Smooth muscle cell of the brain vasculature (primary cell): ENCODE measurements at places on chromosomes 13 and 19.

DNA sequence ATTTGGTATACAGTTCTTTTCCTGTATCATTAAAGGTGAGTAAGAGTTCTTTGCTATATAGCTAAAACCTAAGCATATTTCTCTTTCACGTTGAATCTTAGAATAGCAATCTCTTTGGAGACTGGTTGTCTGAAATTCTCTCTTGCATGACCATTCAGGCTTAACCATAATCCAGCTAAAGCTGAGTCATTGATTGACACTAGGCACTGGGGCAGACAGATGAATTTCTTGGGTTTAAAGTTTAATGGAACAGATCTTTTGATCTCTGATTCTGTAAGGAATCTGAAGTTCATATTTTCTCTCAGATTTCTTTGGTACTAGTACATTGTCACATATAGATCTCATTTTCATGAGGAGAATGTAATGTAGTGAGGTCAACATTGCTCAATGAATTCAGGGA is 397.3 kb upstream of the MIR17HG start:
- no peak for DNase-seq

- no peak for DNase-seq
Observed at GRCh38 chr19:43820098-43820883, 6.8 kb upstream of the ZNF283 start.

GRCh38 chr13:110303644-110304043 is 3.3 kb downstream of the COL4A1 start:
- DNase-seq: no peak

DNA sequence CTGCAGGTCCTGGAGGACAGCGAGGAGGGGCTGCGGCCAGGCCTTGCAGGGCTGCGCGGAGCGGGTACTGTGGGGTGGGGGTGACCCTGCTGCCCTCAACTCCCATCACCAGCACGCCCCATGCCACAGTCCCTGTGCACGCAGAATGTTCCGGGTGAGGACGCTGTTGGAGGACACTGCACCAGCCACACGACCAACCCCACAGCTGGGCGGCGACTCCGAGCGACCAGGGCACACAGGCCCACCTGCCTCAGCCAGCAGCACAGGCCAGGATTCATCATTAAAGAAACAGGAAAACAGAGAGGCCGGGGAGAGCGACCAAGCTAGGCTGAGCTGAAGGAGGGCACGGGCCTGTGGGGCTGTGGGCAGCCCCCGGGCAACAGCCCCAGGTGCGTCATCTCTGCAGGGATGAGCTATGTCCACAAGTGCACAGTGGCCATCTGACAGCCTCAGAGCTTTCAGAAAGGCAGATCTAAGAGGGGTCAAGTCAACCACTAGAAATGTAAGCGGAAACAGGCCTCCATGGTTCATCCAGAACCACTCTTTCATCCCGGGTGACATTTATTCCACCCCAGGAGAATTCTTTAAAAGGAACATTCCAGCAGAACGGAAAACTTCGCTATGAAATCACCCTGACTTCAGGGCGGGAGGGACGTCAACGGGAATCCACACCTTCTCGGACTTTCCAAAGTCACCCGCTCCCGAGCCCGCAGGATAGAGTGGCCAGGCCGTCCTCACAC is 1.5 kb downstream of the GAS6 start:
- no peak for DNase-seq

- no peak for DNase-seq
Observed at GRCh38 chr13:95327190-95327589, 25.9 kb upstream of the ABCC4 start.

- no peak for DNase-seq
Observed at GRCh38 chr13:113754242-113754641, 4.8 kb upstream of the TMEM255B start.

GRCh38 chr13:77339408-77339807 is 12.5 kb upstream of the MYCBP2 start:
- DNase-seq: no peak

DNA sequence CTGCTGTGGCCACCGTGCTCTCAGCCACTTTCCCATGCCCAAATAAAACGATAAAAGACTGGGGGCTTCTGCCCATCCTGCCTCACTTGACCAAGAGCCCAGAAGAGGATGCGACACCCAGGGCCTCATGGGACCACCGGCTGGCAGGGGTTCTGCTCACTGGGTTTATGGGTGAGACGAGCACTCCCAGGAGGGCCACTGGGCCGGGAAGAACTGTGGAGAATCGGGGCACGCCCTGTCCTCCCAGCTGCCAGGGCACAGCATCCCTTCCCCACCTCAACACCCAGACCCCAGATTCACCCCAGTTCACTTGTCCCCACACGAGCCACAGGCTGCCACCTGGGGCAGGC is 4.7 kb upstream of the F10 start:
- DNase-seq: no peak

DNA sequence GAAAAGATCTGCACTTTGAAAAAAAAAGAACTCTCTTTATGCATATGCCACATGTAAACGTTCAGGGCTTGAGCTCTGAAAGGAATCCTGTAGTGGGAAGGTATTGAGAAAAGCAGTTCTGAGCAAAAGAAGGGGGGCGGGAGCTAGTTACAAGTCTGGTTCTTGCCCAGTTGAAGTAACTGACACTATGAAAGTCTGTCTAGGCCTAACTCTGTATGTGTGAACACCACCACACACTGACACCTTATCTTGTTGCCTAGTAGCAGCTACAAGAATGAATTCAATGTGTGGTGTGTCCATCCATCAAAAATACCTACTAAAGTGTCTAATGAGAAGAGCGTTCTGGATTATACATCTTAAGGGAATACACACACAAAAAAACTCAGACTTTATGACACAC is 820.6 kb downstream of the DIAPH3 start:
- no peak for DNase-seq

DNA sequence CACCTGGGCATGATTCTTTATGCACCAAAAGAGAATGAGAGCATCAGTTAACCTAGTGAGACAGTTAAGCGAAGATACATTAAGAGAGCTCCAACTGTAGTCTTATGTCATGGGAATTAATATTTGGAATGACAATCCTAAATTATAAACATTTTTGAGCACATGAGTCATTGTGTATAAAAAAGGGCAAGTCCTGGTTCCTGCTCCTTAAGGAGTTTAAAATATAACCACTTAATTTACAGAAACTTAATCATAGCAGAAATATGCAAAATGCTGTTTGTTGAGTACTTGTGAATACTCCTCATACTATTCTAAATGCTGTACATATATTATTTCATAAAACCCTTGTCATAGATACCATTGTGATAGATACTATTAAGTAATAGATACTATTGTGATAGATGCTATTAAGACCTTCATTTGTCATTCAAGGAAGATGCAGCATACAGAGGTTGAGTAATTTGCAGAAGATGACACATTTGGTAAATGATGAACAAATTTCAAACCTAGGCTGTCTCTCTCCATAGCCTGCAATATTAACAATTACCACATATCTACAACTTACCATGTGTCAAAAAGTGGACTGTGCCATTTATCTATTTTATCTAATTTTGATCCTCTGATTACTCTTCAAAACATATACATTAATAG is 301.0 kb downstream of the TBC1D4 start:
- DNase-seq: no peak

GRCh38 chr13:101985321-101985720 is 416.5 kb downstream of the FGF14 start:
- DNase-seq: no peak

DNA sequence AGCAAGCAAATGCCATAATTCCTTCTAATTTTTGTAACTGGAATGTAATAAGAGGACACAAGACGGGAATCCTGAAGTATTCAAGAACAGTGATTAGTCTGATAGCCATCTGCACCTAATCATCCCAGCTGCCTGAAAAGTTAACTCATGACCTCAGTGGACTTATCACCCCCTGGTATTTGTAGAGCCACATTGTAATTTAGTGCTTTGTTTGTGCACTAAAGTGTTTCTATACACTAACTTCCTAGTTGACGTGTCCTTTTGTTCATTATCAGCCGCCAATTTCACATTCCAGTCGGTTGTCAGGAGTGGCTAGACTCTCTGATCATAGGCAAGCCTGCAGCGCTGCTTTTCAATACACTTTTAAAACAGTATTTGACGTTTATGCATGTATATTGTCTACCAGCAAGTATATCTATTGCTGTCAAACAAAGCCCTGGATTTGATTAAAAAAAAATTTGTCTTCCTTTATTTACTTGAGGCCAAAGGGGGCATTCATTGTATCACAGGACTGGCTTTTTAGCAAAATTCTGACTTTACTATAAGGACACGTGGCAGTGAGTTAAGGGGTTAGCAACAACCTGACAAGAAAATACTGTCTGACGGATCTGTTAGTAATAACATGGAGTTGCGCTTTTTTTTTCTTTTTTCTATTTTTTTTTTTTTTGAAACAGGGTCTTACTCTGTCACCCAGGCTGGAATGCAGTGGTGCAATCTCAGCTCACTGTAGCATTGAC is 10.4 kb upstream of the SOX21 start:
- DNase-seq: no peak

GRCh38 chr19:38928391-38929001 is 2.1 kb downstream of the SARS2 start:
- no peak for DNase-seq

DNA sequence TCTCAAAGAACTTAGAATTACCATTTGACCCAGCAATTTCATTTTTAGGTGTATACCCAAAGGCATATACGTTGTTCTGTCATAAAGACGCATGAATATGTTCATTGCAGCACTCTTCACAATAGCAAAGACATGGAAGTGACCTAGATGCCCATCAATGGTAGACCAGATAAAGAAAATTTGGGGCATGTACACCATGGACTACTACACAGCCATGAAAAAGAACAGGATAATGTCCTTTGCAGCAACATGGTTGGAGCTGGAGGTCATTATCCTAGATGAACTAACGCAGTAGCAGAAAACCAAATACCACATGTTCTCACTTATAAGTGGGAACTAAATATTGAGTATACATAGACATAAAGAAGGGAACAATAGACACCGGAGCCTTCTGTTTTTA is 20.7 kb downstream of the PAN3 start:
- DNase-seq: no peak

DNA sequence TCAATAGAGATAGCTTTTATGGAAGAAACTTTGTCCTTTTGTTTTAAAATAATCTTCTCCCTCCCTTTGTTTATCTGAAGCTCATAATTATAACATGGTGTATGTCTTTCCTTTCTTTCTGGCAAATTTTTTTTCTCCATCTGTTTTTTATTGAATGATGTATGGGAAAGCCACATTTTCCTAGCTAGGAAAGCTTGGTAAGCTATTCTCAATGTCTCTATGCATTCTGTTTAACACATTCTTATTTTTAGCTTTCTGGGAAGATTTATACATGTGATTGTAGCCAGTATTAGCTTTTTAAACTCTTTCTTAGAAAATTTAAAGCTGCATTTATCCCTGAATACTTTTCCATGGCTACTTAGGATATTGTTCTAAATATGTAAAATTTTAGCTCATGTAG is 124.9 kb upstream of the CSNK1A1L start:
- DNase-seq: no peak

DNA sequence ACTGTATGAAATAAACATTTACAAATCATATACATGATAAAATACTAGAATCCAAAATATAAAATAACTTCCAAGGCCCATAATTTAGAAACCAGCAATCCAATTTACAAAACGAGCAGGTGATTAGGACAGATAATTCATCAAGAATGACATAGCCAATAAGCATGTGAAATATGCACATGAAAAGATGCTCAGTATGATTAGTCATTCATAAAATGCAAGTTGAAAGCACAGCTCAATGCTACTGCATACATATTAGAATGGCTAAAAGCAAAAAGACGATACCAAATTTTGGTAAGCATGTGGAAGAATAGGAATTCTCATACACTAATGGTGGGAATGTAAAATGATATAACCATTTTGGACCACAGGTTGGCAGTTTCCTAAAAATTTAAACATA is 837.2 kb upstream of the MIR17HG start:
- DNase-seq: no peak

DNA sequence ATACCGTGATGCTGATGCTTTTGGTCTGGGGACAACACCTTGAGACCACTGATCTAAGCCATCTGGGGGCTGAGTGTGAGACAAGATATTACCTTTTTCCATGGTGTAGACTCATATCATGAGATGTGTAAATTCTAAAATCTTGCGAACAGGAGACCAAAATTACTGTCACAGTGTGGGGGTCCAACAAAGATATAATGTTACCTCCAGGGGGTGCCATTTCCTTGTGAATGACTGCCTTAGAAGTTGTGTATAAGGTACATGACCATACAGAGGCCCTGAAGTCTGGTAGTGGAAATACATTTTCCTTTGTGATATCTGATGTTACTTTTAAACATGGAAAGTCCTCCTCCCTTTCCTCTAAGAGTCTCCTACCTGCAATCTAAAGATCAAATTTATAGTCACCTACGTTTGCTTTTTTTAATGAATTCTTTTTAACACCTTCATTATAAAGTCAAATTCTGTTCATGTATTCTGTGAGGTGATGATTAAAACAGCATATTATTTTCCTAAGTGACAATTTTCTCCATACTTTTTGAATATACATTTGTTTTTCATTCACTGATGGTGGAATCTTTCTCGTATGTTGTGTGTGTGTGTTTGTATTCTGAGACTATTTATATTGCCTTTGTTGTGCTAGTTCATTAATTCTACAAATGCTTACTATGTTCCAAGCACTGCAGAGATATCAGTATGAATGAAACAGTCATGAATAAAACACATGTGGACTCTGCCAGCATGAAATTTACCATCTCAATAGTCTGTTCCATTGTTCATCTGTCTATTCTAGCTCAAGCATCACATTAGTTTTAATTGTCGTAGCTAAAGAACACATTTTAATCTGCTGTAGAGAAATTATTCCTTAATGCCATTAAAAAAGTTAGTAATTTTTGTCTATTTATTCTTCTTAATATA is 113.7 kb downstream of the RFC3 start:
- DNase-seq: peak; percentile 45

DNA sequence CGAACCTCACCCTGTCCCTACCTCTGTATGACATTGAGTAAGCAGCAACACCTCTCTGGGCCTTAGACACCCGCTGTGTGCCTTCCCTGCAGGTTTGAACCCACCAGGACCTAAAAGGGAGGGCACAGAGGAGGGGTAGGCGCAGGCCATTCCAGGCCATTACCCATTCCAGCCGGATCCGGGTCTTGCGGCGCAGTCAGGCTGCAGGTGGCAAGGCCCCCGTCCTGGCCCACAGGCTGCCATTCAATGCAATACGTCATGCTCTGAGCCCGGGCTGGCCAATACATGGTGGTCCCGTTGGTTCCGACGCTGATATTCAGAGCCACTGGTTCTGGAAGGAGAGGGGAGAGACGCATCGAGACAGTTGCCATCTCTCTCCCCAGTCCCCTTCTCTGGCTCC is 17.4 kb downstream of the IL12RB1 start:
- no peak for DNase-seq

DNA sequence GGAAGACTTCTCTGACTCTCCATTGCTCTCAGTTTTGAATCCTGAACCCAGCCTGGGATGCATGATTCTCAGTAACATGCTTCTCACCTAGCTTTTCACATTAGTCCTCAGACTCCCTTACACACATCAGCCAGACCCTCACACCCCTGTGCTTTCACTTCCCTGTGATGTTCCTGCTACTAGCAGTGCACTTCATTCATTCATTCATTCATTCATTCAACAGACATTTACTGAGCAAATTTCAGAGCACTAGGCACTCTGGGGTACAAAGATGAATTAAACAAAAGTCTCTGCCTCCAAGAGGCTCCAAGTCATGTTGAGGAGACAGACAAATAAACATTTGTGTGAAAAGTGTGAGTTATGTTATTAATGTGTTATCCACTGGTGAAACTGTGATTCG is 145.2 kb downstream of the RXFP2 start:
- DNase-seq: no peak

GRCh38 chr13:75385708-75386083 is 96.3 kb downstream of the TBC1D4 start:
- DNase-seq: no peak

GRCh38 chr19:45351401-45351952 is 10.9 kb downstream of the KLC3 start:
- no peak for DNase-seq

- no peak for DNase-seq
Observed at GRCh38 chr13:60590800-60591747, 194.1 kb downstream of the TDRD3 start.
